Activated CD8-positive, alpha-beta T cell treated with anti-CD3 and anti-CD28 coated beads for 36 hours (primary cell): ENCODE measurements at places on chromosomes 3 and 15.

GRCh38 chr3:42511736-42512135 is 9.3 kb downstream of the VIPR1 start:
- no peak for DNase-seq

GRCh38 chr3:14175383-14176037 is 2.9 kb downstream of the XPC start:
- DNase-seq: peak; percentile 62

GRCh38 chr3:195453236-195453635 is 10.4 kb upstream of the ACAP2 start:
- DNase-seq: no peak

DNA sequence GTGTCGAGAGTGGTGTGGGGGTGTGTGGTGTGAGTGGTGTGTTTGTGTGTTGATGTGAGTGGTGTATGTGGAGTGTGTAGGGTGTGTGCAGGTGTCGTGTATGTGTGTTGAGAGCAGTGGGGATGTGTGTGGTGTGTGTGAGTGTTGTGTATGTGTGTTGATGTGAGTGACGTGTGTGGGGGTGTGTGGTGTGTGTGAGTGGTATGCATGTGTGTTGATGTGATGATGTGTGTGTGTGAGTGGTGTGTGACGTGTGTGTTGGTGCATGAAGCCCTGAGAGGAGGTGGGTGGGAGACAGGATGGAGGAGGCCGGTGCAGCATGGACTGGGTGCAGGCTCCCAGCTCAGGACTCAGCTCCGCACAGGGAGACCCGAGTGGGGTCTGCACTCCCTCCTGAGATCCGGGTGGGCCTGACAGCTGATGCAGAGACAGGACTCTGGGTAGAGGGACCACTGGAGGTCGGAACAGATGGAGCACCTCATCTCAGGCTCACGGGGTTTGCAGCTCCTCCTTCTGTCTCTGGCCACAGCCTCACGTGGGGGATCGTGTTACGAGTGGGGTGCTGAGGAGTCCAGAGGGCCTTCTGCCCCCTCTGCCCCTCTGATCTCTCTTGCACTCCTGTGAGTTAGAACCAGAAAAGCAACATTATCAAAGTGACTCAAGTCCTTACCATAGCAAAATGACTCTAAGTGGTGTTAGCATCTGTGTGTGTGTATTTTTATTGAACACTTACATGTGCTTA is 41.3 kb downstream of the ARNT2 start:
- no peak for DNase-seq

DNA sequence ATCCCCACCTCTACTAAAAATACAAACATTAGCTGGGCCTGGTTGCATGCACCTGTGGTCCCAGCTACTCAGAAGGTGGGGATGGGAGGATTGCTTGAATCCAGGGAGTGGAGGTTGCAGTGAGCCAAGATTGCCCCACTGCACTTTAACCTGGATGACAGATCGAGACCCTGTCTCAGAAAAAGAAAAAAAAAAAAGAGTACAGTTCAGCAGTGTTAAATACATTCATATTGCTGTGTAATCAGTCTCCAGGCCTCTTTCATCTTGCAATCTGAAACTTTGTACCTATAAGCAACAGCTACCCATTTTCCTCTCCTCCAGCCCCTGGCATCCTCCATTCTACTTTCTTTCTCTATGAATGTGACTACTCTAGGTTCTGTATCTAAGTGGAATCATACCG is 61.2 kb downstream of the LPP start:
- DNase-seq: no peak
